ENCODE measurements at places on chromosomes 2 and 18.

DNA sequence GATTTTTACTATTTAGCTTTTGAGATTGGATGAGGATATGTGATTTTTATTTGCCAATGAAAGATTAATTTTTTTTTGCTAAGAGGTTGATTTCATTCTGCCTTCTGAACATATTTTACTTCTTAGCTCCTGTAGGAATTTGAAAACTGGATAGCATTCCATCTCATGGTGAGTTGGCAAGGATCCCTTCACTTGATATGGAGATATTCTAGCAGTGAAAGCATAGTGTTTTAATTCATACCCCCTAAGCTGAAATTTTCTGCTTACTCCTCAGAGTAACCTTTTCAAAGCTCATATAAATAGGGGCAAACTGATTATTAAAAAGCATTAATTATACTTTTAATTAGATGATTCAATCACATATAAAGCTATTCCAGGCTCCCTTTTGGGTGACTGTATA is 61.0 kb upstream of the KCNJ3 start:
- DNase-seq: no peak

GRCh38 chr18:44232500-44232899 is 448.2 kb upstream of the SETBP1 start:
- no peak for DNase-seq

GRCh38 chr18:28040211-28040610 is 136.7 kb downstream of the CDH2 start:
- no peak for DNase-seq

DNA sequence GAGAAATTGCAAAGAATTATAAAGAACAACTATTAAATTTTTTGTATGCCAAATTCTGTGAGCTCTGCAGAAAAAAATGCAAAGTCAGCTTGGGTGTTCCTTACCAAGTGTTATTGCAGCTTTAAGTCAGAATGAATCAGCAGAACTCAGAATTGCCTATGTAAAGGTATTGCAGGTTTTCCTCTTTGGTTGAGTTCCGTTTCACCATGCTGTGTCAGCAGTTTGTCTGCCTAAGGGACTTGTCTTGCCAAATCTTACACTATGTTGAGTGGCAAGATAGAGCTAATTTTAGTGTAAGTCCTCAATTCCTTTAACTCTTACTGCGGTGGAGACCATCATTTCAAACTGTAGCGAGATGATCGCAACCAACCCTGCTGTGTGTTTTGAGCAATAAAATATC is 38.8 kb downstream of the ADAM23 start:
- DNase-seq: no peak

GRCh38 chr2:147351784-147352183 is 493.0 kb upstream of the ACVR2A start:
- no peak for DNase-seq

- no peak for DNase-seq
These were observed 116.7 kb upstream of the COPS8 start for GRCh38 chr2:236968880-236969534.

GRCh38 chr2:126784621-126785020 is 114.1 kb upstream of the TEX51 start:
- no peak for DNase-seq

DNA sequence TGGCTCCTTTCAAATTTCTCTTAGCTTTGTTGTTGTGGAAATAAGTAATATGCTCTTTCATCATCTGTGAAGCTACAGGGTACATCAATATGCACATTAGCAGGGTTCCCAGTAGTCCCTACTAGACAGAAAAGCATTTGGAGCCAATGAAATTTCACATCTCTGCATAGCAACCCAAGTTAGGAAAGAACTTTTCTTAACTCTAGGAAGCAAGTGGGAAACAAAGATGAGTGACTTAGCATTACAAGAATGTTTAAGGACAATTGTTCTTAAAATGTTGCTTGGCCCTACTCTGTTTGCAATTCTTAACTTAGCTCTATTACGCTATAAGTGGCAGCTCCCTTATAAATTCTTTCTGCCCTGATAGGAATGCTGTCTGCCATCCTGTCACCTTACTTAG is 39.6 kb downstream of the ZEB2 start:
- DNase-seq: peak; percentile 66

GRCh38 chr18:11747731-11748130 is 58.7 kb downstream of the GNAL start:
- no peak for DNase-seq

- DNase-seq: no peak
These were observed 723.7 kb upstream of the RAB6C start for GRCh38 chr2:129255610-129256313.

GRCh38 chr2:191204433-191204832 is 40.8 kb upstream of the MYO1B start:
- DNase-seq: no peak

- DNase-seq: no peak
These were observed 40.3 kb downstream of the AP1S3 start for GRCh38 chr2:223797037-223797436.

- peak; percentile 99 for DNase-seq
These were observed 165.6 kb upstream of the NCKAP5 start for GRCh38 chr2:133733901-133734255.

GRCh38 chr2:28168376-28168775 is 224.3 kb upstream of the FOSL2 start:
- no peak for DNase-seq

GRCh38 chr18:10353791-10354190 is 100.6 kb upstream of the APCDD1 start:
- peak; percentile 95 for DNase-seq

GRCh38 chr2:28232295-28232694 is 160.4 kb upstream of the FOSL2 start:
- DNase-seq: no peak

- no peak for DNase-seq
These were observed 147.0 kb downstream of the ANTXR1 start for GRCh38 chr2:69159986-69160385.

DNA sequence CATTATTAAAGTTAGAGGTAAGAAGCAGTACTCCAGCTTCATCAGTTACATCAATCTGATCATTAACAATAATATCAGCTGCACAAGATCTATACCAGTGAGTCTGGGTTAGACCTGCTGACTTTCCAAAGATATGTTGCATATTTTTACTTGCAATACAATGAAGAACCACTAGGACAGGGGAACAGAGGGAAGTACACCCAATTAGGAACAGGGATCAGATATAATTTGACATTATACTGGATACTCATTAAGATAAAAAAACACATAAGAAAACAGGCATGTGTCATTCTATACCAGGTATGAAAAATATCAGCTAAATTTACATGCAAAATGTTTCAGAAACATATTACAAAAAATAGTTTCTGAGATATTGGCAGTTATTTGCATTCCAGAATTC is 995.1 kb upstream of the DDX18 start:
- DNase-seq: no peak

- DNase-seq: peak; percentile 34
These were observed 95.7 kb upstream of the POU3F3 start for GRCh38 chr2:104758199-104758620.

GRCh38 chr18:23238152-23238531 is 102.9 kb downstream of the CABLES1 start:
- peak; percentile 74 for DNase-seq

- DNase-seq: peak; percentile 37
These were observed 14.9 kb downstream of the ZDBF2 start for GRCh38 chr2:206289391-206289790.

DNA sequence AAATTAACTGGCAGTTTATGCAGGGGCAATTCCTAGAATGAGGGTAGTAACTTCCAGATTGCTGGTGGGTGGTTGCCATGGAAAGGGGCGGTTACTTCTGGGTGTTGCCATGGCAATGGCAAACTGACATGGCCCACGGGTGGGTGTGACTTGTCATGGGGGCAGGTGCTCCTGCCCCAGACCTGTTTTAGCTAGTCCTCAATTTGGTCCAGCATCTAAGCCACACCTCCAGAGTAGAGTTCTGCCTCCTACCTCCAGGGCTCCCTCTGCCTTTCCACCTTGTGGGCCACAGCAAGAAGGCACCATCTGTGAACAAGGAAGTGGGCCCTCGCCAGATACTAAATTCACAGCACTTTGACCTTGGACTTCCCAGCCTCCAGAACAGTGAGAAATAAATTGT is 148.7 kb downstream of the TFCP2L1 start:
- DNase-seq: no peak

DNA sequence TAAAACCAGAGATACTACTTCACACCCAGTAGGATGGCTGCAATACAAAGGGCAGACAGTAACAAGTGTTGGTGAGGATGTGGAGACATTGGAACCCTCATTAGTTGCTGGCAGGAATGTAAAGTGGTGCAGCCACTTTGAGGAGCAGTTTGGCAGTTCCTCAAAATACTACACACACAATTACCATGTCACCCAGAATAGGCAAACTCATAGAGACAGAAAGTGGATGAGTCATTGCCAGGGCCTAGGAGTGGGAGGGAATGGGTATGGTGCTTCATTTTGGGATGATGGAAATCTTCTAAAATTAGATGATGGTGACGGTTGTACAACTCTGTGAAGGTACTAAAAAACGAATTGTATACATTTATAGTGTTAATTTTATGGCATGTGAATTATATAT is 54.8 kb downstream of the ATP9B start:
- peak; percentile 64 for DNase-seq

DNA sequence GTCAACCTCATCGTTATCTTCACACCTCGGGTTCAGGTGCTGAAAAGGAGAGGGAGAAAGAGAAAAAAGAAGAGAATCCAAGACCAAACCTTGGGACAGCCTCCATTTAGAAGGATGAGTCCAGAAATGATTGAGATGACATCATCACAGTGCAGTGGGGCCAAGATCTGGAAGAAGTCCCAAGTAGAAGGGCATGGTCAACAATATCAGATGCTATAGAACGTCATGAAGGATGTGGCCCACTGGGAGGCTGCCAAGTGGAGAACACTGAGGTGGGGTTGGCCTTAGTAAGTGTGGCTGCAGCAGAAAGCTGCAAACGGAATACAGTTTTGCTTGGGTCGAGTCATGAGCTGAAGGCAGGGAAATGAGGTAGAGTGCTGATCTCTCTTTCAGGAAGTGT is 91.1 kb upstream of the FZD7 start:
- DNase-seq: no peak

DNA sequence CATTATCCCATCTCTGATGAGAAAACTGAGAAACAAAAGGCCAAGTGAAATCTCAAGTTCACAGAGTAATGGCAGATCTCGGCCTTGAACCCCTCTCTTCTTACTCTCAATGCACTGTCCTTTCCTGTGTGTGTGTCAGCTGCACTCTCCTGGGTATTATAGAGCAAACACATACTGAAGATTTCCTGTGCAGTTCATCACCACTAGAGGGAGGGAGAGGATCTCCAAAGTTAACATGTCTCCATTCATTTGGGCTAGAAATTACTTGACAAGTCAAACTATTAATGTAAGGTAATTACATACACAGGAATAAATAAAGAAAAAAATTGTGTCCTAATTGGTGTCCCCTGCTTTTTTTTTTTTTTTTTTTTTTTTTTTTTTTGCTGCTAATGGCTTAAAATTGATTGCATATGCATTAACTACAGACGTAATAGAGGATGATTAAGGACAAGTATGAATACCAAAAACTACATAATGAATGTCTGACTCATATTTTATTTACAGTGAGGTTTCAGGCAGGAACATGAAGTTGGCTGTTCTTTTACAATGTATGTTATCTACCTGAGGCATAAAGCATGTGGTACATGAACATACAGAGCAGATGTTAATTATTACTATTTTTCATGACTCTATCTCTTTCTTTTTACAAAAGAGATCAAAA is 269.2 kb downstream of the NYAP2 start:
- DNase-seq: peak; percentile 73

DNA sequence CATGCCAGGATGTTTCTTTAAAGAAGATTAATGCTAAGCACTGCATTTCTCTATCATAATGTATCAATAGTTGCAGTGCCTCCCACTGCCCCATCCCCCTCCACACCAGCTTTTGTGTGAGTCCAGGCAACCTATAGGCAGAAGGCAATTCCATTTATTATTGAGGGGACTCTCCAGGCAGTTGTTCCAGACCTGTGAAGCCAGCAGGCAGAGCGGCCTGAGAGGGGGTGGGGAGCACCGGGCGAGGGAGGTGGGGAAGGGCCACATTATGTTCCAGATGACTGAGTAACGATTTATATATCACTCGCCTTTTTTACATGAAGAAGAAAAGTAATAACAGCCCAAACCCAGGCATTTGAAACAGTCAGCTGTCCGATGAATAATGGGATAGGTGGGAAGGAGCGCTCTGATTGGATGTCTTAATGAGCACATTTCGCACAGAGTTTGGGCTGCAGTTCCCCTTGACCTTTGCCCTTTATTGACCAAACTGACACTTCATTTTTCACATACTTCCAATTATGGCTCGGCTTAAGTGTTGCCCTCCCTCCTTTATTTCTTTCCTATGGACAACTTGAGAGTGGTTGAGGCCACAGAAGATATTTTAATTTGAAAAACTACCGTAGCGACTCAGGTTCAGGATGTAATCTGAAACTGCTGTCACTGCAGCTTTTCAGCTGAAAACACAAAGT is 34.4 kb downstream of the MEIS1 start:
- DNase-seq: no peak

DNA sequence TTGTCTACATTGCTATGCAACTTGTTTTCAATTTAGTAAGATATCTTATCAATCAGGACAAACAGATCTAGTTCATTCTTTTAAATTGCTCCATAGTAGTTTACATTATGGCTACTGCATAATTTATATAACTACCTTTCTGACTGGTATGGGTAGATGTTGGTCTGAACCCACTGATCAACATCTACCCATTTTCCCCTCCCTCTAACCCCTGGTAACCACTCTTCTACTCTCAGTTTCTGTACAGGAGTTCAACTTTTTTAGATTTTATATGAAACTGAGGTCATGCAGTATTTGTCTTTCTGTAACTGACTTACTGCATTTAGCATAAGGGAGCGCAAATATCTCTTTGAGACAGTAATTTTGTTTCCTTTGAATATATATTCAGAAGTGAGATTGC is 73.2 kb downstream of the ITSN2 start:
- DNase-seq: no peak

- DNase-seq: peak; percentile 6
These were observed 77.3 kb downstream of the QPCT start for GRCh38 chr2:37421686-37422085.

DNA sequence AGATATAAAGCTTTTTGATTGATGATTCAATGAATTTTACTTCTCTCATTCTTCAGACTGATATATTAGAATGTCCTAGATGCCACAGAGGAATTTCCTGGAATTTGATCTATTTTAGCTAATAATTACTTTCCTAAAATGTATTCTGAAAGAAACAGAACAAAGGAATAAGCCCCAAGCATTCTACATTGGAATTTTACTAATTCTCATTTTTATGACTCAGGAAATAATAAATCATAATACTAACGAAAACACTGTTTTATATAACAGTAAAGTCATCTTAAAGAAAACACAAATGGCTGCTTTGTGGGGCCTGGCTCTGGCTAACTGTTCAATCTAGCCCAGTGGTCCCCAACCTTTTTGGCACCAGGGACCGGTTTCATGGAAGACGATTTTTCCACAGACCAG is 68.6 kb upstream of the LPIN2 start:
- peak; percentile 47 for DNase-seq

DNA sequence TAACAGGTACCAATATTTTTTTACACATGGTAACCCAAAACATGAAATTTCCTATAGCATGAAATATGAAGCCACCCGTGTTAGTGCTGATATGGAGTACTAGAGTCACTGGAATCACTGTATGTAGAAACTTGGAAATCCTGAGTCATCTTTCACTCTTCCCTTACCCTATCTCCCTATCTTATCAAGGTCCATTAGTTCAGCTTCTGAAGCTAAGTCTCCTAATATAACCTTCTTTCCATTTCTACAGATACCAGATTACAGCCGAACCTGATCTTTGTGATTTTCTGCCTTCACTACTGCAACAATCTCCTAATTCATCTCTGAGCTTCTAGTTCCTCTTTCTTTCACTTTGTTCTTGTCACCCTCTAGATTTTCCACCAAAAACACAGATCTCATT is 59.0 kb downstream of the SEPTIN10 start:
- peak; percentile 49 for DNase-seq

GRCh38 chr2:207503234-207503633 is 26.5 kb upstream of the CREB1 start:
- DNase-seq: peak; percentile 59

Measured in EH (cell line).